ENCODE measurements at places on chromosomes 11 and 22.

- DNase-seq, result no peak
Measured at GRCh38 chr22:31279327-31279669, 13.0 kb downstream of the PIK3IP1 start.

GRCh38 chr11:17014833-17015626, 816 bp upstream of the PLEKHA7 start:
- no peak for DNase-seq

- DNase-seq, result no peak
Measured at GRCh38 chr22:25536589-25536988, 27.9 kb upstream of the GRK3 start.

- no peak for DNase-seq
Measured at GRCh38 chr22:50315289-50316113, 8.1 kb upstream of the PLXNB2 start.
